ENCODE measurements at places on chromosomes 3 and 15. TPM values are rescaled to one million over a fixed set of nuclear protein-coding genes. Genes with fewer than 3 reads are reported as not detected.

DNA sequence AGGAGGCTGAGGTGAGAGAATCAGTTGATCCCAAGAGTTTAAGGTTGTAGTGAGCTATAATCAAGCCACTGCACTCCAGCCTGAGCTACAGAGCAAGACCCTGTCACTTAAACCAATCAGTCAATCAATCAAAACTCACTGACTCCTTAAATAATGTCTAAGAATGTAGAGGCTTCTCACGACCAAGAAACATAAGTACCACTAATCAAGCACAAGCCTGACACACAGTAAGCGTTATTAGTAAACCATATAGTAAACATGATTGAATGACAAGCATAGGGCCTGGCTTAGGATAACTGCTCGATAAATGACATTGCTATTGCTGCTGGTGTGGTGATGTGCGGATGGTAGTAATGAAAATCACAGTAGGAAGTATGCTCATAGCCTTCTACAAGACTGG lies 29.4 kb downstream of the C3orf85 start:
- no peak for DNase-seq

TGM5 gene
- total RNA-seq: not detected

GRCh38 chr15:72198356-72199204 lies 993 bp upstream of the GRAMD2A start:
- no peak for DNase-seq

DNA sequence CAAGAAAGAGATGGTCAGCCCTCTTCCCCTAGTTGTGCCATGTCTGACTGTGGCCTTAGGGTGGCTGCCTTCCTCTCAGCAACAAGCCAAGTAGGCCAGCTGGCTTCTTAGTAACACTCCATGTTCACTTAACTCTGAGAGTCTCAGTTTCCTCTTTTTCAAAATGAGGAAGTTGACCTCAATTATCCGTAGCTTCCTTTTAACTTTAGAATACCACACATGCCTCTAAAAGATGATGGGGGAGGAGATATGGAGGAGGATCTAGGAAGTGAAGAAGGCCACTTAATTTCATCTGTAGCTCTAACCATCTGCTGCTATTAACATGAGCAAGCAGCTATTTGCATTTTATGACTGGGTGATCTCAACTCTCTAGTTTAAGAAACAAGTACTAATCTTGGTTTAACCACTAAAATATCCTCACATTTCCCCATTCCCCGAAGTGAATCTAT lies 32.9 kb downstream of the CD200R1L start:
- DNase-seq: no peak

DNA sequence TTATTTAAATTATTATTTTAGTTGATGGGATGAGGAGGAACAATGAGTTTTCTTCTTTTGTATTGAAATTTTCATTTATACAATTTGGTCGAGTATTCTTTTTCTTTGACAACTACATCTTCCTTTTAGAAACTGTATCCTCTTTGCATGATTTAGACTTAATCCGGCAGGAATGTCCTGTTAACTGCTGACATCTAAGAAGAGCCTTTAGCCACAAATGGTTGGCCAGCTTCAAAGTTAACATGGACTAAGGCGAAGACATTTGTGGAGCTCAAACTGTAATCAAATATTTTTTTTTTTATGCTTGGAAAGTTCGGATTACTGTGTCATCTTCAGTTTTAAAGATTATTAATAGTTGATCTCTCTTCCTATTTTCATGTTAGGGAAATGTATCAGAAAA lies 43.2 kb downstream of the RIOX2 start:
- DNase-seq: no peak

DNA sequence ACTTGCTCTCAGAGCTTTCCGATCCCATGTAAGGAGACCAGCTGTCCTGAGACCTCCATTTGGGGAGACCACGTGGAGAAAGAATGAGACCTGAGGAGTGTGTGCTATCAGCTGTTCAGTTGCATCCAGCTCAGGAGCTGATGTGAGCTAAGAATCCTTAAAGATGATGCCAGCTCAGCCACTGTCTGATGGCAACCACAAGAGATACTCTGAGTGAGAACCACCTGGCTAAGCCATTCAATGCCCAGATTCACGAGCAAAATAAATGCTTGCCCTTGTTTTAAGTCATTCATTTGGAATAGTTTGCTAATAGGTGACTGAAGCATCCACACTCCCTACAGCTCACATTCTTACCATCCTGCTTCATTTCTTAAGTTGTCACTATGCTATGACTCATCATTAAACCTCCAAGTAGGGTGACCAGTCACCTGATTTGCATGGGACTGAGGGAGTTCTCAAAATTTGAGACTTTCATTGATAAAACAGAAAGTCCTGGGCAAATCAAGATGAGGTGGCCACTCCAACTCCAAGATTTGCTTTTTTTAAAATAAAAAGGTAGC lies 56.4 kb downstream of the SPTSSB start:
- DNase-seq: peak; percentile 79

VGLL4 gene
- 46.3 TPM for total RNA-seq

DNA sequence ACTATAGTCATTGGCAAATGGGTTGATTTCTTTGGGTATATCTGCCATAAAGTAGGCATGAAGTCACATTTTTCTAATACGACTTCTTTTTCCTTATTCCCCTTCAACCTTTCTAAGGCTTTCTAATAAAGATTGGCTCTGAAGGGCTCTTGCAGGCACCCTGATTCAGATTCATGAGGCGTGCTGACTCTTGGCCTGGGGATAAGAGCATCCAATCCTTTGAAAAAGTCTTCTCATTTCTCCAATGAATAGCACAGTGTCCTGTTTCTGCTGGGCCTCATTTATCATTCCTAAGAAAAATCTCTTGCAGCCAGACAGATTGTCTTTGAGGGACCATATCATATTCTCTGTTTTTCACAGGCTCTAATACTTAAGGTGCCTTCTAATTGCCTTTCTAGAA lies 32.3 kb upstream of the BNIP2 start:
- DNase-seq: no peak

- DNase-seq: peak; percentile 56
These were observed 724.8 kb upstream of the CFAP20DC start for GRCh38 chr3:59774634-59775033.

DNA sequence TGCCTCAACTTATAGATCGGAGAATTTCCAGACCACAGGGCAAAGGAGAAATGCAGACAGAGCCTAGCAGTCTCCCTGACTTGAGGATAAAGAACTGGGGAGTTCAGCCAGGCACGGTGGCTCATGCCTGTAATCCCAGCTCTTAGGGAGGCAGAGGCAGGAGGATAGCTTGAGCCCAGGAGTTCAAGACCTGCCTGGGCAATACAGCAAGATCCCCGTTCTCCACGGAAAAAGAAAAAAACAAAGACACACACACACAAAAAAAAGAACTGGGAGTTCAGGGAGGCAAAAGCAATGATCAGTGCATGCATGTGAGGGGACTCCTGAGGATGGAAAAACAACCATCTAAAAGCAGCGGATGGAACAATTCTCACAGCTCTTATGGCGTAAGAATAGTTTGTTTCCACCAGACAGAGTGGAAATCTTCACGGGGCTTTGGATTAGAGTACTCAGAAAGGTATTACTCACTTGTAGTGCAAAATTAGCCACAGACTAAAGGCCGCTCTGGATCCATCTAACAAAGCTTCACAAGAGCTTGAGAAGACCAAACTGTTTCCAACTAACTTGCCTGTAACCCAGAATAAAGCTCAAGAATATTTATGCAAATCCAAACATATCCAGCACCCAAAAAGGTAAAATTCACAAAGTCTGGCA lies 16.3 kb downstream of the SEC11A start:
- DNase-seq: no peak

ZSCAN2 gene
- 18.3 TPM for total RNA-seq

DNA sequence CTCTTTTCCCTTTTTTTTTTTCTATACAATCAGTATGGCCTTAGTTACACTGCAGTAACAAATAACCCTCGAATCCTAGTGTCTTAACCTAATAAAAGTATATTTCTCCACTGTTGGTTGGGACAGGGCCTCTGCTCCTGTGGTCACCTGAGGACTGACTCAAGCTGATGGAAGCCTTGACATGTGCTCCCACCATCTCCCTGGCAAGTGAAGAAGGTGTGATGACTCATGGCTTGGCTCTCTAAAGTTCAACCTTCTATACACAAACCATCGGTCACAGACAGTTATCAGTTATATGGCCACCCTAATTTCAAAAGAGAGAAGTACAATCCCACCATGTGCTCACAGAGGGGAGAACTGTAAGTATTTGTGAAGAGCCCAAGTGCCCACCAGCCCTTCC lies 65.8 kb upstream of the CACNA2D3 start:
- peak; percentile 9 for DNase-seq

- peak; percentile 93 for DNase-seq
These were observed 60.3 kb downstream of the STRIT1 start for GRCh38 chr3:155233213-155233612.

RTP4 gene
- total RNA-seq: 0.11 TPM

KBTBD8 gene
- total RNA-seq: 0.29 TPM
